ENCODE measurements at places on chromosomes 6 and 20.
A peak's percentile ranks its signal among the peaks of the same experiment; 100 is the strongest.

- no peak for DNase-seq
These were observed 70.4 kb upstream of the SMIM28 start for GRCh38 chr6:138307352-138307751.

DNA sequence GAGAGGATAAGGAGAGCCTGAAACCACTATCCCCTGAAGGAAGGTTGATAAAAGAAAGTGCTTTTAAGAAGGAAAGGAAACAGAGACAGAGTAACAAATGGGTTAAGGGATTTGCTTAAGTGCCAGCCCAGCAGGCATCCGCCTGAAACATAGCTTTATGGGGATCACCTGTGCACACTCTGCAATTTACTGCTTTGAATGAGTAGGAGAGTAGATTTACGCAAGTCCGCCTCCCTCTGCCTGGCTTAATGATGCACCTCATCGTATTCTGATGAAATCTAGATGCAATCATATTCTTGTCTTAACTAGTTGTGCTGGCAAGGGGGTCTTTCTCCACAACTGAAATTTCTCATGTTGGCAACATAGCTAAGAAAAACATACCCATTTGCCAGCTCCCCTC, 101.1 kb upstream of the ID4 start:
- DNase-seq = no peak

- DNase-seq = no peak
These were observed 6.9 kb downstream of the TAB2 start for GRCh38 chr6:149324428-149324827.

DNA sequence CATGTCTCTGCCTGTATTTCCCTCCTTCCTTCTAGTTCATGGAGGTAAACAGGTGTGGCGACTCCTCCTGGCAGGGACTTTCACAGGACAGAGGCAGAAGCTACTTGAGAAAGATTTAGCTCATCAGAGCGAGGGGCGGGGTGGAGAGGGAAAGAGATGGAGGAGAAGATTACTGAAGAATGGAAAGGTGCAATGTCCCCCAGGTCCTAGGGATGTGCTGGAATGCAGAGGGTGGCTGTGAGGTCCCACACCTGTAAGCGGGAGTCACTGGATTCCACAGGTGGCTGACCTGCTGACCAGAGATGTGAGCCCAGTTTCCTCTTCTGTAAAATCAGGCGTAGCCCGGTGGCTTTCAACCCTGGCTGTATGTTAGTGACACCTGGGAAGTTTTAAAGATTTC, 199.2 kb upstream of the SULF2 start:
- DNase-seq = no peak

DNA sequence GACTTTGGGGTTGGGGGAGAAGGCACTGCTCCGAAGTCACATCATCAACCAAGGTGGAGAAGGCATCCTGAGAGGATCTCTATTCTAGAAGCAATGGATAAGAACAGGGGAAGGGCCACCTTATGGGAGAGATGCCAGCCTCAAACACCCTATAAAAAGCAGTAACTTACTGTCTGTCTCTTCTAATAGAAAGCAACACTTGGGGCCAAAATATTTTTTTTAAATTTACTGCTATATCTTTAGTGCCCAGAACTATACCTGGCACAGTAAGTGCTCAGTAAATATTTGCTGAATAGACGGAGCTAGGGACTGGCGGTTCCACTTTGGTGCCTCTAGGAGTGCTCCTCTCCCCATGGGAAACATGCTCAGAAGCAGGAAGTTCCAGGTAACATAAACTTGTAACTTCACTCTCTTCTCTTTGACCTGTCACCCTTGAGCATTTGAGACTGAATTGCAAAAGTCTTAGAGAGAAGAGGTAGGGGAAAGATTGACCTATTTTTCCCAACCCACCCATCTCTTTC, 807 bp upstream of the OTOR start:
- no peak for DNase-seq

DNA sequence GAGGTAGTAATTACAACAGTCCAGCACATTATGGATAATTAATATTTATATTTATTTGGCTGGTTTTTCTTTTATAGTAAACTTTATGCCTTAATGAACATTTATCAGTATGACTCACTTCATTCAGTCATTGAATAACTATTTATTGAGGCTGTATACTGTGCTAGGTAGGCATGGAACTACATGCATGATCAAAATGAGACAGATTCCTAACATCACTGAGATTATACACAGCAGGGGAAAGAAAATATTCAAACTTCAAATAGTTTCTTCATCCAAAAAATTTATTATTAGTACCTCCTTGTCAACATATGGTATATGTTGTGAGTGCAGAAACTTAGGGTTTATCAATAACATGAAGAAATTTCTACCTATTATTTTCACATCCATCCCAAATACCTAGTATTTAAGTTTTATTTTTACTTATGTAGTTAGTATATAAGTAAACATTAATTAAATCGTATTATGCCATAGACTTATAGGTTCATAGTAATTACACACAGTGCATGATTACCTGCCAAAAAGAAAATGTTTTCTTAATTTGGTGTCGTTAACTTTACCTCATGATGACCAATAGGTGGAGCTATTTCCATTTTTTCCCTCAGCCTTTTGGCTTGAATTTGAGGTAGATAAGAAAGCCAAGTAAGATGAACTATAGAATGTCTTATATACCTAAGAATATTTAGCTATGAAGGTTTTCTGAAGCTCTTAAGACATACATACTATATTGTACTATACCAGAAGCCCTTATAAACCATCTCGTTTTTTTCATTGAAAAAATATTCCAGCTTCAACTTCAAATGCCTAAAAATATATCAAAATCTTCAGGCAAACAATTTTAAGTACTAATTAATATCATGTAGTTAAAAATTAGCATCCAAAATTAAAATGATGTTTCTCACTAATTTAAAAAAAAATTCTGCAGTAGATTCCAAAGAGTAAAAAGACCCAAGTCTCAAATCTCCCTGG, 12.5 kb upstream of the TMEM30A start:
- DNase-seq = peak; percentile 66

DNA sequence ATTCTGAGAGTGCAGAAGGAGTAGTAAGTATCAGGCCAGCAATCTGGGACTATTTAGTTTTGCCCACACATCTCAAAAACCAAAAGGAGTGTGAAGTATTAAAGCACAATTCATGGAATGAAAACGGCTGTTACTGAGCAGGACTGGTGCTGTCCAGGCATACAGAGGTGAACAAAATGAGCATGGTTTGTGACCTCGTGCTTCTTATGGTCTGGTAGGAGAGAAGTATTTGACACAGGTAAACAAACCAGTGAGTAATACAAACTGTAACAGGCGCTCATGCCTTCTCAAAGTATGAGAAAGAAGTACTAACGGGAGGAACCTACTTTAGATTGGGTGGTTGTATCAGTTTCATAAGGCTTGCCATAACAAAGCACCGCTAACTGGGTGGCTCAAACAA, 17.5 kb upstream of the NRN1 start:
- no peak for DNase-seq

GRCh38 chr6:169247991-169248390, 5.7 kb downstream of the THBS2 start:
- no peak for DNase-seq

DNA sequence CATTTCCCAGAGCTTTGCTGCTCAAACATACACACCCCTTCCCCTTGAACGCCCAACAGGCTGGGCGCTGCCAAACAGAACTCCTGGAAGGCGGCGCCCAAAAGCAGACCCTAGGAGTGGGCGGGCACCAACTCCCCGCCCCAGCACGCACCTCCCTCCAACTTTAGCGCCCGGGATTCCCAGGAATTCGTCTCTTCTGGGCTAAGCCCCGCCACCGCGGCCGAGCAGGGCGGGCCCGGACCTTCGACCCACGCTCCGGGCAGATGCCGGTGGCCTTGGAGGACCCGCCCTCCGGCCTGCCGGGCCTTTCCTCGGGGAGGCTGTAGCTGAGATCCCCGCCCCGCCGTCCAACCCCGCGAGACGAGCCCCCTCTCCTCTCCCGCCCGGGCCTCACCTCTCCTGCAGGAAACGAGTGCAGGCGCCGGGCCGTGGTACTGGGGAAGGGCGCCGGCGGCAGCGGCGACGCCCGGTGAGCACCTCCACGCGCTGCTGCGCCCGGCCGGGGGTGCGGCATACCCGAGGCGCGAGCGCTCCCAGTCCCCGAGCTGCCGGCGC, 659 bp downstream of the MCUR1 start:
- peak; percentile 81 for DNase-seq

- no peak for DNase-seq
These were observed 309.2 kb upstream of the SPTLC3 start for GRCh38 chr20:12699374-12700228.

- no peak for DNase-seq
These were observed 15.6 kb downstream of the NSFL1C start for GRCh38 chr20:1450926-1451491.

DNA sequence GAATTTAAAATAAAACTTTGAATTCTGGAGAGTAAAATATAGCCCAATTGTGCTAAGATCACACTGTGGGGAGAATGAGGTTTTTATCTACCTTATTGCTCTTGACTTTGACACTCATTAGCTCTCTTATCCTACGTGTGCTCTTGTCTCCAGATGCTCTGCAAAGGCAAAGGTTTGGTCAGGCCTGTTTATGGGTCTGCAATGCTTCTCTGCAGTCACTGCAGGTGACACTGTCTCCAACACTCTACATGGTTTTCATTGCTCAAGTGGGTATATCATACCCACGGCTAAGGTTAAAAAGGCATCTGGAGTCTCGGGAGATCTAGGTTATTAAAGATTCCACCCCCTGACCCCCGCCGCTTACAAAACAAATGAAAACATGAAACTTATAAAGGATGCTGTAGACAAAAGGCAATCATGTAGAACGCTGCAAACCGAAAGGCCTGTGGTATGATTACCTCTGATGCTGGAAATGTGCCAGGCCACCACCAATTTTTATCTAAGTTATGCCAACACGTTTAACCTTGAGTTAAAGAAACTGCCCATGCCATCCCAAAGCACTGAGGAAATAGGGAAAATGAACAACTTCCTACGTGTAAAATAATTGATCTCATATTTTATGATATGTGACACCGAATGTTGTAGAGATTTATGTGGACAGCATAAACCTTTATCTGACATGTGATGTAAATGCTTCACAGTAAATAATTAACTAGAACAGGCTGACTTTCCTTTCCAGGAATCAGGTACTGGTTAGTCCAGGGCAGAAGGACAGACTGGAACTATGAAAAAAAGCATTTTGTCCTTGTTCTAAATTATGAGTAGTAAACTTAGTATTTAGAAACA, 238.2 kb upstream of the NOX3 start:
- no peak for DNase-seq

DNA sequence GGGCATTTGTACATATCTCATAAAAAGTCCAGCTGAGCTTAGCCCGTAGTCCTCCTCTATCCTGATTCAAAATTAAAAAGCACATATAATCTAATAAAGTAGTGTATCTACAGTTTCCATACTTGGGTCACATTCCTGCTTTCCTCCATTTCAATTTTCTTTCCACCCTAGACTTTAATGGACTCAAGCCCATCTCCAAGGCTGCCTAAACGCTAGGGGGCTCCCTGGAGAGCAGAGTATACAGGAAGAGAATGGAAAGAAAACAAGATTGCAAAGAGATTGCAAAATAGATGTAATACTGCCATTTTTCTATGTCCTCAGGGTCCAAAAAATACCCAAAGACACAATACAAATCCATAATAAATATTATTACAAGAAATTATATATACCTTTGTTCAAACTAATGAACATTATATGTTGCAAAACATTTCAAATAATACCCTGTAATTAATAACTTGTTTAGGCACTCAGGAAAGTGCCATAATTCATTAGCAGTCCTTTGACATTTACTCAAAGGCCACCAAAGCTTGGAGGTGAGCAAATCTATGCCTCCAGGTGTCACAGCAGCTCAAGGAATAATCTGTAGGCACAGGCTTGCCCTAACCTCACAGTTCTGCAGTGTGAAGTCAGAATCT, 2.4 kb upstream of the MCM3 start:
- DNase-seq = peak; percentile 79

- DNase-seq = no peak
These were observed 119.3 kb downstream of the RNASET2 start for GRCh38 chr6:166836785-166837718.

DNA sequence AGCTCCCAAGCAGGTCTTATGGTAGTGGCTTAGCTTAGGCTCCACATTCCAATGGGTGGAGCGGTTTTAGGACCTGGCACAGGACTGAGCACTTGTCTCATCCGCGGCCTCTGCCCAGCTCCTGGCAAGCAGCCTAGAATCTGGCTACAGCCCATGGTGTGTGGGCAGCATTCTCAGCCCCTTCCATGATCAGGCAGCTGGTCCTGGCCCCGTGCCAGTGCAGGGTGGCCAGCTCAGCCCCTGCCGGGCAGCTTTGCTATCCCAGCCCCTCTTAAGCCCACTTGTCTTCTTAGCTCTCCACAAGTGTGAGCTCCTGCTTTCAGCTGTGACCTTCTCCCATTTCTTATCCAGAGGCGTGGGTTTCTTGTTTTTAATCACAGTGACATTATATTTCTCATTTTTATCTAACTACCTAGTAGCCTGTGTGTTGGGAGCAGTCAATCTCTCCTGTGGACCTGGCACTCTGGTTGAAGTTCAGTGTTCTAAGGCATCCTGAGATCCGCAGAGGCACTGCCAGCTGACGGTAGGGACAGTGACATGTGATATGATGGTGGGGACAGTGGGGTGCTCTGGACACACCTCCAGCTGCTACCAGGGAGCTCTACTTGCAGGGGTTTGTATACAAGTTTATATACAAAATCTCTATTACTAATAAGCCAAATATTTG, 119.9 kb upstream of the PRND start:
- DNase-seq = peak; percentile 74

GRCh38 chr20:4074877-4075455, 59.6 kb upstream of the RNF24 start:
- no peak for DNase-seq

GRCh38 chr20:53853111-53853713, 217.2 kb downstream of the BCAS1 start:
- no peak for DNase-seq

DNA sequence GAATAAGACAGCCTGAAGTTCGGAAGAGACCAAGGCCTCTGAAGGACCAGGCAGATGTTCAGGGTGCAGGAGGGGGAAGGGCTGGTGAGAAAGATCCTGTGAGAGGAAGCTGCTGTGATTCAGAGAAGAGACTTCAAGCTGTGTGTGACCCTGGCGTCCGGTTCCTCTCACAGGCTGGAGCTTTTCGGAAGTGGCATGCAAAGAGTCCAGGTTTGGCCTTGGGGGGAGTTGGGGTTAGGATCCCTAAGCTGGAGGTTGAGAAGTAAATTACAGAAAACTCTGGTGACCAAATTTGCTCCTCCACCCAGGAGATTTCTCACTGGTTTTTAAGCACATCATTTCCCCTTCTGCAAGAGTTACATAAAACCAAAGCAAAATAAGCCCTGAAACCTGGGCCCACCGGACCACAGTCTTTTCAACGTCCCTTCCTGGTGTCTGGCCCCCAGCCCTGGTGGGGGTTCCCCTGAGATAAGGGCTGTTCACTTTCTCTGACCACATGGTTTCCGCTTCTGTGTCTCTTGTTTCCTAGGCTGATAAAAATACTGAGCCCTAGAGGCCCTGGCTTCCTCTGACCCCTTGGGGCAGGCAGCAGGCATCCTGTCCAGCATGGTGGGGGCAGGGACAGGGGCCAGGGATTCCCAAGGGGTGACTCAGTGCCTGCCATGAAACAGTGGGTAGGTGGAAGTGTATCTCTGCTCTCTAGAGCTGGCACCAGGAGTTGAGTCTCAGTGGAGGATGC, 12.0 kb upstream of the LTA start:
- peak; percentile 96 for DNase-seq
